ENCODE measurements at places on chromosomes 3 and 15.

- no peak for DNase-seq
Observed at GRCh38 chr3:24439021-24439420, 55.6 kb downstream of the THRB start.

GRCh38 chr15:89627256-89627970 lies 27.9 kb downstream of the KIF7 start:
- DNase-seq, result no peak

DNA sequence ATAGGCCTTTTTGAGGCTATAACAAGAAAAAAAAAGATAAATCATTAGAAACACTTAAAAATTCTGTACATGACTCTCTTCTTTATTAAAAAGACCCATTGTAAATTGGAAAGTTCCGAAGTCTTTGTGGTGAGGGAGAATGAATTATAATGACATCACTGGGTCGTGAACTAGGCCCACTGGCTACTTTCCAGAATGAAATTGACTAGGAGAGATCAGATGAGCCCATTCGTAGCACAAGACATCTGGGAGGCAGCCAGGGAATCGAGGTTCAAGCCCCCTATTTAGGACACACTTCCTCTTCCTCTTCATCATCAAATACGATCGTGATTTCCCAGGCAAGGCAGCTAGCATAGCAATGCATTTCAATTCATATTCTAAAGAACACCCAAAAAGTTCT lies 889.8 kb upstream of the NR2F2 start:
- no peak for DNase-seq

DNA sequence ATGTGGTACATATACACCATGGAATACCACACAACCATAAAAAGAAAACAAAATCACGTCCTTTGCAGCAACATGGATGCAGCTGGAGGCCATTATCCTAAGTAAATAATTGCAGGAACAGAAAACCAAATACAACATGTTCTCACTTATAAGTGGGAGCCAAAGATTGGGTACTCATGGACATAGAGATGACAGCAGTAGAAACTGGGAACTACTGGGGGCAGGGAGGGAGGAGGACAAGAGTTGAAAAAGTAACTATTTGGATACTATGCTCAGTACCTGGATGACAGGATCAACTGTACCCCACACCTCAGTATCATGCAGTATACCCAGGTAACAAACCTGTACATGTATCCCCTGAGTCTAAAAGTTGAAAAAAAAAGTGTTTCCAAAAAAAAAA lies 23.2 kb upstream of the ATOSA start:
- DNase-seq, result no peak
